ENCODE measurements at places on chromosomes 2 and 18.
A peak's percentile ranks its signal among the peaks of the same experiment; 100 is the strongest.

DNA sequence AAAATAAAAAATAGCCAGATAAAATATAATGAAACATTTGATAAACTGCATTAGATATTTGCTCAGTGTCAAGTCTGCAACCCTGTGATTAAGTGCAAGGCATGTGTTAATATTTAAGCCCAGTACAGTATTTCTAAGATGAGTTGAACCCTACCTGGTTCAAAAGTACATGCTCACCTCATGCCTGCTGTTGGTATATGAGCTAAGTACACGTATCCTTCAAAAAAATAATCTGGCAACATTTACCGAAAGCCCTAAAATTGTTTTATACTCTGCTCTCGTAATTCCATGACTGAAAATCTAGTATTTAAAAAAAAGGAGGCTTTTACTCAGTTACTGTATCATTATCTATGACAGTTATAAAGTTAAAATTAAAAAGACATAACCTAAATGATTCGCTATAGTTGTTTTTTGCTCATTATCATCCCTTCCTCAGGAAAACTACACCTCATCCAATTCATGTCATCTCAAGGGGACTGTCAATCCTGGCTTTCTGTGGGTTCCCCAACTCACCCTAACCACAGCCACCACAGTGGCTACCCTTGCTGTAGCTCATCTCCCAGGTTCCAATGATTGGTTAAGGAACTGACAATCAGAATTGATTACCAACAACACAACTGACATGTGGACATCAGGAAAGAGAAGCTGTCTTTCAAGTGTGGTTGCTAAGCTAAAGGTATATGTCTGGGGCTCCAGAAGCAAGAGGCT is 10.6 kb downstream of the TLK1 start:
- DNase-seq, result no peak

DNA sequence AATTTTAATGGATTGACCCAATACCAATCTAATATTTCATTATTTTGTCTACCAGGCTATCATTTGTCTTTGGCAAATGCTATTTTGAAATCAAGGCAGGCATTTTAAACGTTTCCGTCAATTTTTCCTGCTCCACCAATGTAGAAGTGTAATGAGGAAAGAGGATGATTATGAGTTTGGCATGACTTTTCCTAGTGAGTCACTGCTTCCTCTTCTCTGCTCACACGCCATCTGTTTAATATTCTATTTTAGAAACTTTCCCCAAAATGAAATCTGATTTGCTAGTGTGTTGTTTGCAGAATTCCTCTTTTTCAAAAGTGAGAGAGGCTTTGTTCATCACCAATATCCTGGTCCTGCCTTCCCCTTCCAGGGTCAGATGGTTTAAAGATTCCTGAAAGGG is 42.5 kb upstream of the PID1 start:
- DNase-seq, result no peak

GRCh38 chr2:177326005-177326404 is 61.5 kb upstream of the NFE2L2 start:
- no peak for DNase-seq

- no peak for DNase-seq
These were observed 50.0 kb upstream of the CTDP1 start for GRCh38 chr18:79629606-79630005.

- DNase-seq, result no peak
These were observed 1283.2 kb upstream of the NXPH2 start for GRCh38 chr2:140063356-140063755.

DNA sequence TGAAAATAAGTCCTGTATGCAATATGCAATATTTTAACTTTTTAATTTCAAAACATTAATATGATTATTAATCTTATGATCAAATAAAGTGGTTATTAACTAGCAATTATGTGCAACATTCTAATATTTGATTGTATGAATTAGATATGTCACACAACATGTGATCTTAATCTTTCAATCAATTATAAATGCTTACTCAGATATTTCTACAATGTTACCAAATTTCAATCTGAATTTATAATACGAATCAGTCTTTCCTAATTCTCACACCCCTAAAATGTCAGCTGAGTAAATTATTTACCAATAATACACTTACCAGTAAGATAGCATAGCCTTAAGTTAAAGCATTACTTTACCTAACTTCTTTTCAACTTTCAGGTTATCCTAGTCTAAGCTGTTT is 186.3 kb downstream of the CALCRL start:
- DNase-seq, result no peak

DNA sequence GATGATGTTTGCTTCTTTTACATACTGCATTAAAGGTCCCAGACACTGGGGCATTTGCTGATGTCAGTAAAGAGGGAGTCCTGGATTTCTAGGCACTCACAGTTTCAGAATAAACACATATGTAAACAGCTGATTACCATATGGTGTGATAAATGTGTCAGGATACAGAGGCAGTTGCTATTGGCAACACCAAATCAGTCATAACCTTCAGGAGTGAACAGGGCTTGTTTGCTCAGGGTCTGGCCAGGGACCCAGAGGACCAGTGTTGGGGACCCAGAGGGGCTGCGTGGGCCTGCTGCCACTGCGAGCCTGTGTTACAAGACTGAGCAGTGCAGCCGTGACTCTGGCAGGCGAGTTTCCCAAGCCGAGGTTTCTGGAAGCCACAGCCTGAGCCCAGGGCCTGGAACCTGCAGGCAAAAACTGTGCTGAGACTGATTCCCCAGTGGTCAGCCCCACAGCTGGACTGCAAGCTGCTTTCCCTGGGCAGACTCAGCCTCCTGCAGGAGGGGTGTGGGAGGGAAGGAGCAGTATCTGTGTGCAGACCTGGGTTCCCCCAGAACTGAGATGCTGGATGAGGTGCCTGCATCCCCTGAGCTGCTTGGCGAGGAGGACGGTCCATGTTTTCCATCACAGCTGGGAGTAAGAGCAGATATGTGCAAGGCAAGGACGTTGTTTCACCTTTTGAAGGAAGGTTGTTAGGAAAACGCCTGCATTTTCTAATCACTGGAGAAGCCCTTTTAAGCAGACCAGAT is 23.6 kb downstream of the ASAP2 start:
- DNase-seq, result peak; percentile 85

DNA sequence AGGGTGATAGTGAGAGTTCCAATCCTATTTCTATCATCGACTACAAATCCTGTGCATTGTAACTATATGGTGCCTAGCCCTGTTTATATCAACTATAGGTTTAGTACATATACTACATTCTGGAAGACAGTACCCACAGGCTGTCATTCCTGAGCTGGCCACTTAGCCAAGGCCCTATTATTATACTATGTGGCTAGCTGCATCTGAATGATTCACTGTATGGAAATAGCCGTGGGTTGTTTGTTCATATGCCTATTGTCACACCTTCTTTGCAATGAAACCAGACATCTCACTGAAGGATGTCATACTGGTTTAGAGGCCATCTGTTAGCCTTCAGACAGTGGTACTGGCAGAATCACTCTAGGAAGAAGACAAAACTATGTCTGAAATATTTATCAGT is 62.3 kb upstream of the FSIP2 start:
- no peak for DNase-seq

DNA sequence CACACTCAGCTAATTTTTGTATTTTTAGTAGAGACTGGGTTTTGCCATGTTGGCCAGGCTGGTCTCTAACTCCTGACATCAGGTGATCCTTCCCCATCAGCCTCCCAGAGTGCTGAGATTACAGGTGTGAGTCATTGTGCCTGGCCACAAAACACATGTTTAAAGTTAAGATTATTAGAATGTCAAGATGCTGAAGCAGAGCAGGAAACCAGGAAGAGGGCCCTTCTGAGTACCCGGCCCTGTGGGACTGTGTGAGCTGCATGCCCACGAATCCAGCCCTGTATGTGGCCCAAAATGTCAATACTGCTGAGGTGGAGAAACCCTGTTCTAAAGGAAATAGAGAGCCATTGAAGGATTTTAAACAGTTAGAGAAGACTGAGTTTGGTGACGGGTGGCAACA is 31.0 kb upstream of the REV1 start:
- DNase-seq, result no peak

- no peak for DNase-seq
These were observed 19.5 kb downstream of the WIPF1 start for GRCh38 chr2:174577967-174578589.

DNA sequence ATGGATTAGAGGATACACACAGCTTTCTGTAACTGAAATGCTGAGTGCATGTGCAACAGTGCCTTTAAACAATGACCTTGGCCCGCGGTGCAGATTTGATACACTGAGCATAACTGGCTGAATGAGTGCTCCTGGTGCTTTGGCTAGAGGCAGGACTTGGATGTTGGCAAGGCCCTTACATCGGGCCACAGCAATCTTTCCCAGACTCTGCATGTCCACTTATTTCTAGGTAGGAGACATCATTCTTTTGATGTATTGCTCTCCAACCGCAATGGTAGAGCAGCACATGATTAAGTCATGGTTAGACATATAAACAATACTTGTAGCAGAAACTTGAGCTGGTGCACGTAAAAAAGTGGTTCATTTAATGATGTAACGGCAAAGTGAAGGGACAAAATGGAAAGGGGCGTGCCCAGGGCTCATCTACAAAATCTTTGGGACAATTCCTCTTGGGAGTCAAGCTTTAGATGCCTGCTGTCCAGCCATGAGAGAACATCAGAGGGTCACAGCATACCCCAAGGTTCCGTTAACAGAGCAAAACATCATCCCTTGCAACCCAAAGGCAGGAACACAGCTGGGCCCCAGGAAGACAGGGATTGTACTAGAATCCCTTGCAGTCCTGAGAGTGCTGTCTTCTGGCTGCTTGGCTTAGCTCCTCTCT is 43.4 kb downstream of the RAB31 start:
- no peak for DNase-seq

- DNase-seq, result no peak
These were observed 79.5 kb downstream of the CCDC138 start for GRCh38 chr2:108866041-108866440.

- DNase-seq, result no peak
These were observed 602.9 kb downstream of the NYAP2 start for GRCh38 chr2:226002438-226002837.

DNA sequence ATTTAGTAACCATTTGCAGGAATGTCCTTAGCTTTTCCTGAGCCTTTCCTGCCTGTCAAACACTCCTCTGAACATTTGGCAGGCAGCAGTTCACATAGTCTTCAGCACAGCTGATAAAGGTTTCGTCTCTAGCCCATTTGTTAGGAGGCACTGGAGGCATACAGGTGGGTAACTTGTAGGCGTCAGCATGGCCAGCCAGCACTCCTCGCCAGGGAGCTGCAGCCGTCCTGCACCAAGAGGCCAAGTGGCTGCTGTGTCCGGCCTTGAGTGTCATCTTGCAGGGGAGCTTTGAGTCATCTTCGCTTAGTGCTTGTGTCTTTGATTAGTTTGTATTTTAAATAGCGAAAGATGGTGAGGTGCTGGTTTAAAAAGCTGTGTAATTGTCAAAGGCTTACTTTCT is 120.3 kb upstream of the NFATC1 start:
- no peak for DNase-seq

DNA sequence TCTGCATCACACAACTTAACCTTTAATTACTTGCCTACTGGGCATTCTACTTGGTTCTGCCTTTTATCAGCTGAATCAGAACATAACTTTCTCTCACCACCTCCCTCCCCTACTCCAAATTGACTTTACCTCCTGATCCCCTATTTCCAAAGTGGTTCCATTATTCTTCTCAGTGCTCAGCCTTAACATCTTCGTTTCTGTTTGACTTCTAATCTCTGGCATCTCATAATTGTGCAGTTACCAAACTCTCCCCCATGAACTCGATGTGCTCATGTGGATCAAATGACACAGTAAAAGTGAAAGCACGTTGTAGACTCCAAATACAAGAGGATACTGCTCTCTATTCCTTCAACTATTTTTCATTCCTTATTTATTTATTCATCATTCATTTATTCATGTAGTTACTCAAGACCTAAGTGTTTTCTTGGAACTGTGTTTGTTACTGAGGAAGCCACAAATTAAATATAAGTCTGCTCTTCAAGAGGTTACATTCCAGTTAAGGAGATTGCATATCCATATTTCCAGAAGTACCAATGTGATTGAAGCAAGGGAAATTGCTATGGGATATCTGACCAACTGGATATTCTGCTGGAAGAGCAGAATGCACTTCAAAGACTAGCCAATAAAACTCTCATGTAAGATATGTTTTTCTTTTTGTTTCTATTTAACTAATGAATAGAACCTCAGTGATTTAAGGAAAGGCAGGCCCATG is 158.8 kb downstream of the TMEFF2 start:
- no peak for DNase-seq

DNA sequence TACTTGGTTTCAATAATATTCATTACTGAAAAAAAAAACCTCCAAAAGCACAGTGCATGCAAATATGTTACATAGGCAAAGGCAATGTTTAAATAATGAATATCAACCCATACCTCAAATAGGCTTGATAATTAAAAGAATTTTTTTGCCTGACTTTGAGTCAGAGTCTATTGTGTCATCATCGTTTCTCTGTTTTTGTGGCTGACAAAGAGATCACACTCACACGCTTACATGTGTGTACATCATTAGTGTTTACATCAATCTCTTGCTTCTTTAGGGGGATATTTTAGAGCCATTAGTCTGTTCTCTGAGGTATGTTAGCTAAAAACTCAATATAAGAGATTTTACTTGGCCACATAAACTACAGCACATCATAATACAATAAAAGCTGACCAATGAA is 150.3 kb upstream of the MMADHC start:
- no peak for DNase-seq

DNA sequence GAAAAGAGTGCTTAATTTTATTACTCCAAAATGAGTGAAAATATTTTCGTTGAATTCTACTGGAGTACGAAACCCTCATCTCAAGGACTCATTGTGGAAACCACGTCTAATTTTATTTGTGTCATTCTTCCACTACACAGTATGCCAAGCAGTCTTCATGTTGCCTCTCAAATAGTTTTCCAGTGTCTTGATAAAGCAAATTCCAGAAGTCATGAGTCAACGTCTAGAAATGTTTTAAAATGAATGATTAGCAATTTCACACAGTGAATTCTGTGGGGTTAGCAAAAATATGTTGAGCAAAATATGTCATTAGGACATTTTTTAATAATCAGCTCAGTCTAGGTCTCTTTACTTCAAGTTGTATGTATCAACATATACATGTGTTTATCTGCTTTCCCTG is 865.5 kb downstream of the DSC3 start:
- DNase-seq, result no peak

- no peak for DNase-seq
These were observed 54.8 kb downstream of the SPTBN1 start for GRCh38 chr2:54510916-54511315.

- no peak for DNase-seq
These were observed 19.1 kb downstream of the SLC40A1 start for GRCh38 chr2:189561371-189562038.

GRCh38 chr2:240614391-240614790 is 10.9 kb upstream of the GPR35 start:
- DNase-seq, result peak; percentile 11

GRCh38 chr2:60532421-60532820 is 21.0 kb downstream of the BCL11A start:
- DNase-seq, result no peak

DNA sequence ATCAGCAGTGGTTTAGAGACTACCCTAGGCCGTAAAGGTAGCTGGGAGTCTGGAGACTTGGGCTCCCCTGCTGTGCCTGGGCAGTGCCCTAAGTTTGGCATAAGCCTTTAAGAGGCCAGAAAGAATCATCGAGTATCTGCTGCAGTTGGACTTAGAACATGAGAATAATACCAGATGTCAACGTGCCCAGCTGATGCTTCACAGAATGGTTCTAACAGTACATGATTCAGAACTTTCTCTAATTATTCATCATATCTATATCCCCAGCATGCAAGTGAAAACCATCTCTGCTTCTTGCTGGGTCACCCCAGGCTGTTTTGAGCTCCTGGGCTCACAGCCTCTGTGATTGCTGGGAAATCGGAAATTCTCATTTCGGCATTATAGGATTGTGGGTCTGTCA is 118.1 kb downstream of the NCK2 start:
- no peak for DNase-seq

- no peak for DNase-seq
These were observed 19.0 kb downstream of the SKA1 start for GRCh38 chr18:50393802-50394201.
